ENCODE measurements at places on chromosomes 3 and 15.

DNA sequence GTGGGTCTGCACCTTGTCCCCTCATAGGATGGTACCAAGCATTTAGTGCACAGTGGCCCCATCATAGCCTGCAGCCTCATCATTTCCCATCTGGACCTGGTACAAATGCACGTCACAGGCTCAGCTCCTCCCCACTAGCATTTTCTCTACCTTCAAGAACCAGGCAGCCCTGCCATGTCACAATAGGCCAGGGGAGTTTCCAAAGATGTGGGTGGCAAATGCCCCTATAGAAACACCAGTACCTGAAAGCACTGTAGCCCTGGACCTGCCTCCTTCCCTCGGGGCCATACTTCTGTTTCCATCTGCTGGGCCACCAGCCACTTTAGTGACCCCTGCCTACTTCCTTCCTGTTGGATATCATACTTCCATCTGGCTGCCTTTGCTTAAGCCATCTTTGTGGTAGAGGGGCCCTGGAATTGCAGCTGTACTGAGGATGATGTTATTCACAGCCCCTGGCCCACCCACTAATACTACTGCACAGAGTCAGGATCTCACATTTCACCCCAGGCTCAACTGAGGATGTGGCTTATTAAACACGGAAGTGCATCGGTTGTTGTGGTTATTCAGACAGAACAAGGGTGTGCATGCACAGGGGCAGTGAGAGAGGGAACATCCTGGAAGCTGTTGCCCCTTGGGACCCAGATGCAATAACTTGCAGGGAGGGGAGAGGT, 3.8 kb downstream of the TCTA start:
- DNase-seq = no peak

DNA sequence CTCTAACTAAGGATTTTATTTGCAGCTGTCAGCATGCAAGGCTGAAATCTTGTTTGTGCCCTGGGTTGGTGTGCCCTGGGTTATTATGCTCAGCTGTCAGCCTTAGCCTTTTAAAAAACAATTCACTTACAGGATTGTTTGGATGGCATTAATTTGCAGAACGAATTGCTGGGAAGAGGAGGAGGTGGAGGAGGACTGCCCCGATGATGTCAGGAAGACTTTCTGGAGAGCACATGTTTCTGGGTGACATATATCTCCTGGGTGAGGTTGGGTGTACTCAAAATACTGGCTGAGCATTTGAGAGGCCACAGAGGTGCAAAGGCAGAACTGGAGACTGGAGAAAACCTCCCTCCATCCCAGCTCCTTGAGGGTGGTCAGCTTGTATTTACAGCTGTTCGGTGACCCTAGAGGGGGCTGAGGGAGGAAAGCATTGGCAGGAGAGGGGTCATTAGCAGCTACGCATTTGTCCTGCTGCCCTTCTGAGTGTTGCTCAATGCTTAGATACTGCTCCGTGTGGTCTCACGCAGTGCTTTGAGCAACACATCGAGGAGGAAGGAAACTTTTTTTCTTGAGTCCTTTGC, 59.8 kb upstream of the PSMD6 start:
- DNase-seq = no peak

- no peak for DNase-seq
These were observed 158.6 kb upstream of the KBTBD8 start for GRCh38 chr3:66839508-66839907.

GRCh38 chr3:9066141-9066540, 102.9 kb upstream of the RAD18 start:
- no peak for DNase-seq

DNA sequence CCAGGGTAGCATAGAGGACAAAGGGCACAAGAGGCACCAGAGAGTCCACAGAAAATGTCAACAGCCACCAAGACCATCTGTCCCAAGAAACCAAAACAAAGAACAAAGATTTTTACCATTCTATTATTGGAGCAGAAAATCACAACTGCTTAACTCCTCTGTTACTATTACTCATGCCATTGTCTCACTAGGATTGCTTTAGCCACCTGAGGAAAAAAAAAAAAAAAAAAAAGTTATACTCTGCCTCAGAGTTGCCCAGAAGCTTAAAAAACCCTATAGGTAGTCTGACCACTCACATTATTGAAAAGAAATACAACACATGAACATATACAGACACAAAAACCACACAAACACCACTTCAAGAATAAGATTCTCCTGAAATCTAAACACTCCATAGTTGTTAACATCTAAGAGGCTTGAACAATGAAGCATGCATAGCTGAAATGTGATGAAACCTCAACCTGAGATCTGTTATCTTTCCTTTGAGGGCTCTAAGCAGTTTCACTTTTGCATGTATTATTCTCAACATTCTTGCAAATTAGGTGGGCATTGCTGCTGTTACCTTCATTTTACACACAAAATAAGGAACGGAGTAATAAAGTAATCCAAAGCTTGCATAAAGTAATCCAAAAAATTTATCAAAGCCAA, 85.4 kb downstream of the IGSF11 start:
- no peak for DNase-seq

- no peak for DNase-seq
These were observed 57.8 kb downstream of the NEK10 start for GRCh38 chr3:27311400-27311799.

GRCh38 chr3:152260026-152260425, 8.7 kb upstream of the MBNL1 start:
- DNase-seq = no peak

DNA sequence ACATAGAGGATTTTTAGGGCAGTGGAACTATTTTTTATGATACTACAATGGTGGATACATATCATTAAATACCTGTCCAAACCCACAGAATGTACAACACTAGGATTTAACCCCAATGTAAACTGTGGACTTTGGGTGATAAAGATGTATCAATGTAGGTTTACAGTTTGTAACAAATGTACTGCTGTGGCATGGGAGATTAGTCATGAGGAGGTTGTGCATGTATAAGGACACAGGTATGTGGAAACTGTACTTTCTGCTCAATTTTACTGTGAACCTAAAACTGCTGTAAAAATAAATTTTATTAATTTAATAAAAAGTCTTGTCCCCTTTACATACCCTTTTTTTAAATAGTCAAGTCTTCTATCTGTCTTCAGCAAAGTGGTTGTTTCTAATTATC, 322.5 kb upstream of the EPHA3 start:
- no peak for DNase-seq

DNA sequence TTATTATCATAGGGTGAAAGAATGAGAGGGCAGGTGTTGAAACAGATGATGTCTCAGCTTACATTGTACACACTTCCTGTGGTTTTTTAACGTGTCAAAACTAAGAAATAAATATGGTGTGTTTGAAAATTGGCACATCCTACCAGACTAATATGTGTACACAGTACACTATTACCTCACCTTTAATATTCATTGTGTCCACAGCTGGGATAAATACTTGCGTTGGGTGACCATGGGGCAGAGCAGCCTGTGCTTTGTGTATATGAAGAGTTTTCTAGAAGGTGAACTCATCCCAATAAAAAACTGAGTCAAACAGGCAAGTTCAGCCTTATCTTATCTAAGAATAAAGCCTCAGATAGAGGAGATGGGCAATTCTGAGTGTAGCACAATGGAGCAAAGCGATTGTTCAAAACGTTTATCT, 17.3 kb downstream of the SUCNR1 start:
- DNase-seq = no peak

DNA sequence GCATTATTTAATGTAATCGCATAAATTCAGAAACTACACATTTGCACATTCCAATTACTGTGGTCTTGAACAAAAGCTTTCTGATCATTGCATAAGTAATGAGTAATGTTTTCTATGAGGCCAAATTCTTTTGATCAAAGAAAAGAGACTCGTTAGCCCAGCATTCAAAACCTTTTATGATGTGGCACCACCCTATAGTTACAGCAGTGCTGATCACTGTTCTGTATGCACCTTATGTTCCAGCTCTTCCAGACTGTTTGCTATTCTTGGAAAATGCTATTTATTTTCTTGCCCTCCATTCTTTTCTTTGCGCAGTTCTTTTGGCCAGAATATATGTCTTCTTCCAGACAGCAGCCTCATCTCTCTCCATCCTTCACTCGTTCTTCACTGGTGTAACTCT, 42.3 kb downstream of the MAP3K13 start:
- no peak for DNase-seq

- no peak for DNase-seq
These were observed 7.7 kb downstream of the ARNT2 start for GRCh38 chr15:80411788-80412288.

DNA sequence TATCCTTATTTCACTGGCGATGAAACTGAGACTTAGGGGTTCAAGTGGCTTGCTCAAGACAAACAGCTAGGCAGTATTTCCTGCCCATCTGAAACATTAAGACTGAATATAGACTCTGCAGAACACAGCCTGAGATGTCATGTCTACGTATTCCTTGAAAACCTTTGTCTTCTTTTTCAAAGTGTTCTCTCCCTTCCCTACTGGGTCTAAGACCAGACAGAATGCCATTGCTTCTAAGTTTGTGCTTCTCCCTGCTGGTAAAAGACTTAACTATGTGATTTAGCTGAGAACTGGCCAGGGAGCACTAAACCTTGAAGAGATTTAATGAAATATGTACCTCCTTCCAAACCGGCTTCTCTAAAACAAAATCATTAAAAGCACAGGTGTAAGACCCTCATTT, 9.9 kb downstream of the BCL6 start:
- no peak for DNase-seq

DNA sequence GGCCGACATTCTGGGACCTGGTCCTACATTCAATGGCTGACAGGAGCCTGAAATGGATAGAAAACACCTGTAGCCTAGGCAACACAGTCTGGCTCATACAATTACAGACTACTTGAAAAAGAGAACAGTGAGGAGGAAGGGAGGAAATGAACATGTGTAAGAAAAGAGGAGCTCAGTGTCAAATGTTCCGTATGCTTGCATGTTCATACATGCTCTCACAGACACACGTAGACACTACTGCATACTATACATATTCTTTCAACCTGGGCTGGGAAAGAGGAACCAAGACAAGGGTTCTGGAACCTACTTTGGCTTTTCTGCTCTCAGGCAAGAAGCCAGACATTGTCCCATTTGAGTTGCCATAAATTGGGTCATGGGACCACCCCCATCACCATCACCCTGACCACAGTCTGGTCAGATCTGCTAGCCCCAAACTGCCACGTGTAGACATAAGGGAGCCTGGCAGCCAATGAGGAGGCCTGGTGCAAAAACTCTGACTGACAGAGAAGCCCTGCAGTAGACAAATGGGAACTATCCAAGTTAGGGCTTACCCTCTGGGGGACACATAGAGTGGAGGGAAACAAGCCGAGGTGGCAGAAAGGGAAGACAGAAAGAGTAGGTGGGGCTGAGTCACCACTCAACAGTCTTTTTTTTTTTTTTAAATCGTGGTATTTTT, 310.0 kb downstream of the SHQ1 start:
- no peak for DNase-seq

DNA sequence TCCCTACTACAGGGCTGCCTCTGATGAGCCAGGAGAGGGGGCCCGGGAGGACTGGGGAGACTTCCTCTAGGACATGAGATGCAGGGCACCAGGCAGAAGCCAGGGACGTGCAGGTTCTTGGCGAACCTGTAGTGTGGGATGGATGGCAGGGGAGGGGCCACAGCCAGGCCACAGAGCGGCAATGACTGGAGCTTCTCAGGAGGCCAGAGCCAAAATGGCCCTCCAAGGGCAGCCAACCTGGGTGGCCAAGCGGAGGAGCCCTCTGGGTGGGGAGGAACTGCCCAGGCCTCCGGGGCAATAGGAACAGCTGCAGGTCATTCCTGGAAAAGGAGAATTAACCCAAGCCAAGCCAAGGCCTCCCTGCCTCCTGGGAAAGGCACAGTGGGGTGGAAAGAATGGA, 224.5 kb downstream of the XXYLT1 start:
- no peak for DNase-seq

DNA sequence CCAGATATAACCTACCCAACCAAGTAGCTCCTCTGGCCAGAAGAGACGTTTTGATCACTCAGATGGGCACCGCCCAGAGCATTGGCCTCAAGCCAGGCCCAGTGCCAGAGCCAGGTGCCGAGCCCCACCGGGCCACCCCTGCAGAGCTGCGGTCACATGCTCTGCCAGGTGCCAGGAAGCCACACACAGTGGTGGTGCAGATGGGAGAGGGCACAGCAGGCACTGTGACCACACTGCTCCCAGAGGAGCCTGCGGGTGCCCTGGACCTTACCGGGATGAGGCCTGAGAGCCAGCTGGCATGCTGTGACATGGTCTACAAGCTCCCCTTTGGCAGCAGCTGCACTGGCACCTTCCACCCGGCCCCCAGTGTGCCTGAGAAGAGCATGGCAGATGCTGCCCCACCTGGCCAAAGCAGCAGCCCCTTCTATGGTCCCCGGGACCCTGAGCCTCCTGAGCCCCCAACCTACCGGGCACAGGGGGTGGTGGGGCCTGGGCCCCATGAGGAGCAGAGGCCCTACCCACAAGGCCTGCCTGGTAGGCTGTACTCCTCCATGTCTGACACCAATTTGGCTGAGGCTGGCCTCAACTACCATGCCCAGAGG, 19.1 kb upstream of the APEH start:
- DNase-seq = no peak

DNA sequence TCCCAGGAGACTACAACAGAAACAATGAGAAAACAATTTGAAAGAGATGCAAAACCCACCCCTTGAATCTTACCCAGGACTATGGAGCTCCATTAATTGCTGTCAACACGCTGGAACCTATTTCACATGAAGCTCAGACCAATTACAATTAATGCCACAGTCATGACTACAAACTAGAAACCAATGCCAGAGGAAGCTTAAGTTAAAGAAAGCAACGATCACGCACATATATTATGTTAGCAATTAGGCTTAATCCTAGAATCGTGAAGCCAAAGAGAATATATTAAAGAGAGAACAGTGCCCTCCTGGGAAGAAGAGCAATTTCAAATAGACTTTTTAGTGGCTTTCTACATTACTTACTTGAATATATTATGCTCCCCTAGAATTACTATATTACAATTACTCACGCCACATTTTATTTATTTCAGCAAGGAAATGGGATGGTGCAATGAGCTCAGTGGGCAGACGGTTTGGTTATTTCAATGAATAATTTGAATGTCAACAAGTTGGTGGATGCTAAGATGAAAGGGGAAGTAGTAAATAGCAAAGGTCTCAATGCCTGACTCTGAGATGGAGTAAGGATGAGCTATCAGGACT, 125.5 kb downstream of the GREM1 start:
- DNase-seq = no peak
